ENCODE measurements at places on chromosomes 12 and 14.

GRCh38 chr14:90883782-90884181 lies 67.6 kb upstream of the TTC7B start:
- DNase-seq: no peak

DNA sequence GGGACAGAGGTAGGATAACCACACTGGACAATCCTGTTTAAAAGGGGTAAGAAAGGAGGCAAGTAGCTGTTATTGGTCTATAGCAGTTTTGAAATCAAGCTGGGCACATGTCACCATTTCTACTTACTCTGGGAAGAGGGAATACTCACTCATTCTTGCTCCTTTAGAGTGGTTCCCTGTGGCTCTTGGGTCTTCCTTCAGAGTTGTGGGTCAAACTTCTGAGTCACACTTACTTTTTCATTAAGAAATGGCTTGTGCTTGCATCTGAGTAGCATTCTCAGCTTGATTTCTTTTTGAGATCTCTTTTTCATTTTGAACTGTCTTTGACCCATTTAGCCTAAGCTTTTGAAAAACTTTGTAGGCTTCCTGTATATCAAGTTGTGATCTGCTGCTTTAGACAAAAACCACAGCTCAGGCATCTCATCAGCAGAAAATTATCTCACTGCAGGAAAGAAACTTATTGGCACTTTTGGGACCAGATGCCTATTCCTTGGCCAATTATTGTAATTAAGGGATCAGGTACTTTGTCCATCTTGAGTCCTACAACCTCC lies 122.2 kb downstream of the AEBP2 start:
- DNase-seq: no peak

DNA sequence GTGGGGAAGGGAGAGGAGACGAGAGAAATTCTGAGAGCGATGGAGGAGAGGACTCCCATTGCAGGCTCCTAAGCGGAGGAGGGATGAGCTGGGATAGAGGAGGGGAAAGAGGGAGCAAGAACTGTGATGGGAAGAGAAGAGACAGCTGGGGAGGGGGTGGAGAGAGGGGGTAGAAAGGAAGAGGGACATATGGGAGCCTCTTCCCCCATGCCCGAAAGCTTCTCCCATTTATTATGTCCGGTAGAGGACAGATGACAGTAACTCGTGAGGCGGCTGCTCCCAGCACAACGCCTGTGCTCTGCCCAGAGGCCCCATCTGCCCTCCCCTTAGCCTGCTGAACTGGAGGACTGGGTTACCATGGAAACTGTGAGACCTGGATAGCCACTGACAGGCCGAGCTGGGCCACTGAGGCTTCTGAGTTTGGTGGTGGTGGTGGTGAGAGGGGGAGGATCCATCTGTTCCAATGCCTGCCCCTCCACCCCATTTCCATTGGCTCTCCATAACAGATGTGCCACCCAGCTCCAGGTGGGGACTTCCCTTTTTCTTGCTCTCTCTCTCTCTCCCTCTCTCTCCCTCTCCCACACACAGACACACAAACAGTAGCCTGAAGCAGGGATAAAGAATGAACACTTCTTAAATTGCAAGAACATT lies 8.3 kb downstream of the CPNE6 start:
- no peak for DNase-seq

- DNase-seq: no peak
Measured at GRCh38 chr14:95040708-95041476, 116.4 kb downstream of the DICER1 start.

- no peak for DNase-seq
Measured at GRCh38 chr12:49932023-49932422, 18.5 kb upstream of the AQP2 start.

- no peak for DNase-seq
Measured at GRCh38 chr12:123474485-123475245, 16.7 kb downstream of the SNRNP35 start.

DNA sequence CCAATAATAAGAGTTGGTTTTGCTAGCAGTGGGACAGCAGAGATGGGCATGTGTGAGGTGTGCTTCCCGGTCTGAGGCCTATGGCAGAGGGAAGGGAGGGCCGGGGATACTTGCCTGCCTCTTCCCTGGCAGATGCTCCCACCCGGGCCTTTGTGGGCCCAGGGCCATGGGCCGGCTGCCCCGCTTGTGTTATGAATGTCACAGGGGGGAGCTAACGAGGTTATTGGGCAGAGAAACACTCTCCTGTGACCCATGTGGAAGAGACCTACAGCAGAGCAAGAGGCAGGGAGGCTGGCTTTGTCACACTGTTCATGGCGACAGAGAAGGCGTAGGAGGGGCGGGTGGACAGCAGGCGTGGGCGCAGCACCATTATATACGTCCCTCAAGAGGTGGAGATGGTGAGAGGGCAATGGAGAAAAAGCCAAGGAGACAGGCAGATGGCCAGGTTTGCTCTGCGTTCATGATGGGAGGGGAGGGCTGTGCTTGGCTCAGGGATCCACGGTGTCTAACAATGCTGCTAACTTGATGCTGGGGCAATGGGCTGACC lies 13.3 kb downstream of the CCND2 start:
- no peak for DNase-seq

DNA sequence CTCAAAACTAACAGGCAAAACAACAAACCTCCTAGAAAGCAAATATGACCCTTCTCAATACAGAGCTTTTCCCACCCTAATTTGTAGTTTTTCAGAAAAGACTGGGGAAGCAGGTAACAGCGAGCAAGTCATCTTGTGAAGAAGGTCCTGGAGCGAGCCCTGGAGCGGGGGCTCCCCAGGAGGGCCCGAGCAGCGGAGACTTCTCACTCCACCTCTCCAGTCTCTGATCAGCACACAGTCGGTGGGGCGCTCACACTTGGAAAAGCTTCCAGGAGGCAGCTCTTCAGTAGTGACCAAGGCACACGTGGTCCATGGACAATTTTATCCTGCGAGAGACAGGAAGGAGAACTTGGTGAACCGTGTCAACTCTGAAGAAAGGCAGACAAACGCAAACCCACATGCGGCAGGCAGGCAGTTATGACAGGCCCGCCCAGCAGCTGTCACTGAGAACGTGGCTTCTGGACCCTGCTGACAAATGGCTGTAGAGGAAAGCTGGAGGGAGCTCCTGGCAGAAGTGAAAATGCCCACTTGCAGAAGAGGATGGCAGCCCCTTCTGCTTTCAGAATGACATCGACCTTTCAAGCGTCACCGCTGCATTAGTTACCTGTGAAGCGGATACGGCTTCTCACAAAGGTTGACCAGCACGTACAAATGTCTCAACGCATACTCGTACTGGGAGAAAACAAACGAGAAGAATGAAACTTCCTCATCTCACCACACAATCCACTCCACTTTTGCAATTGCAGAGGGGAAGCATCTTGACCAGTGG lies 44.2 kb downstream of the LGMN start:
- DNase-seq: no peak

DNA sequence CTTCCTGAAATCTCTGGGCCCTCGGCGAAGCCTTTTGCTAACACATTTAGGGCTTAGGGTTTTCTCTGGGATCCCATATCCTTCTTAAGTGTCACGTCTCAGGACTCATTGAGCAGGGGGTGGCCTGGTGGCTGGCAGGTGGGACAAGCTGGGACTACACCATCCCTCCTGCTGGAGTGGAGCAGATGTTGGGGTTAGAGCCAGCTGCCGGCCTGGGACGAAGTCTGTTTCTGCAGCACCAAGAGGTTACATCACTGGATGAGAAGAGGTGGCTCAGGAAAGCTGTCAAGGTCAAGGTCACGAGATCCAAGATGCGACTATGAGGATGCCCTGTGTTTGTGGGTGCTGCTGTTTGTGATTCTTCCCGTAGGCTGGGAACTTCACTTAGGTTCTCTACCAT lies 16.3 kb downstream of the SMCO2 start:
- no peak for DNase-seq

DNA sequence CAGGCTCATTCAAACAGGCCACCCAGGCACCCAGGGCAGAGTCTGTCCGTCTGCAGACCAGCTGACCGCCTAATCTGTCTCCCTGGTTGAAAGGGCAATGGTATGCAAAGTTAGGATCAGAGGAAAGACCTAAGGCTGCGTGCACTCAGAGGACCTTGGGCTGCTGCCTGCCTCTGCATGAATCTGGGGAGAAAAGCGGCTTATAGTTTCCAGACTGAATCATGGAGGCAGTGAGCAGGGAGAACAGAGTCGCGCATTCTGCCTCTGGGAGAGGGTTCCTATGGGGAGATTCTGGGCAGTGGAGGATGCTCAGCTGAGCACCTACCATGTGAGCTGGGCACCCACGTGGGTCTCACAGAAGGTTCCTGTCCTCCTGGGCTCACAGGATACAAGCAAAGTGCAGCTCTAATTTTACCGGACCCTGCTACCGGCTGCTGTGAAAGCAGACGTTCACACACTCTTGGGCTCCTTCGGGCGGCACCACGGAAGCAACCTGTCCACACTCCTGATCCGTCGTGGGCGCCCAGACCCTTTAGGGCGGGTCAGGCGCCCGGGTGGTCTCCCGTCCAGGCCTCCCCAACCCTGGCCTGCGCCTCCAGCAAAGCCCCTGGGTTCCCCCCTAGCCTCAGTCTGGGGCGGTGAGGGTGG lies 772 bp downstream of the SCARB1 start:
- DNase-seq: no peak

DNA sequence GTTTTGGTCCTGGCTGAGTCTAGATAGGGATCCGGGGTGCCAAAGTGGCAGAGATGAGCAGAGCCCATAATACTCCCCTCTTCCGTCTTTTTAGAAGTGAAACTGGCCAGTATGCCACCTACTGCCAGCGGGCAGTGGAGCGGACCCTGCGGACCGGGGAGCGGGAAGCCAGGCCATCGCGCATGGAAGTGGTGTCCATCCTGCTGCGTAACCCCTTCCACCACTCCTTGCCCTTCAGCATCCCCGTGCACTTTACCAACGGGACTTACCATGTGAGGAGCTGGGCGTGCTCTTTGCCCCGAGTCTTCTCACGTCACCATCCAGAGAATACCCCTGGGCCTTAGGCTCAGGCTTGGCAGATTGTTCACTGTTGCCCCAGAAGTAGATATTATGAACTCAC lies 21.0 kb downstream of the PIGH start:
- DNase-seq: no peak

- DNase-seq: no peak
Measured at GRCh38 chr12:121788176-121788818, 5.2 kb downstream of the RHOF start.

DNA sequence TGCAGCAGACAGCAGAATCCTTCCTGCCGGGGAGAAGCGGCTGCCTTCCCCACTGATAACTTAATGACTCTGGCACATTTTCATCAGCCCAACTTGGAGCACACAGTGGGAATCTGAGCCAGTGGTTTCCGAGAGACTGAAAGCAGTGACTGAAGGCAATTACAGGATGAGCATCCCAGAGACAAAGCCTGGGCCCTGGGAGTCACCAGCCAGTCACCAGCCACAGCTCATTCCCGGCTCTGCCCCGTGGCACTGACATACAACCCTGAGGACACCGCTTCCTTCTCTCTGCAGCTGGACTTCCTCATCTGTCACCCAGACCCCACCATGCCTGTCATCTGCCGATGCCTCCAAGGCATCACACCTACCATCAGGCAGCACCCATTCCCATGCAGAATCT lies 192.3 kb downstream of the DPF3 start:
- DNase-seq: no peak

Measured in Panc1 (cell line).